ENCODE measurements at places on chromosomes 2 and 18. TPM values are rescaled to one million over a fixed set of nuclear protein-coding genes. Genes with fewer than 3 reads are reported as not detected.

- DNase-seq = no peak
Observed at GRCh38 chr2:95569170-95569569, 22.6 kb upstream of the TRIM43 start.

- DNase-seq = no peak
Observed at GRCh38 chr2:102258386-102259074, 52.8 kb upstream of the IL1RL1 start.

GRCh38 chr2:180790891-180791290 is 189.5 kb upstream of the UBE2E3 start:
- no peak for DNase-seq

DNA sequence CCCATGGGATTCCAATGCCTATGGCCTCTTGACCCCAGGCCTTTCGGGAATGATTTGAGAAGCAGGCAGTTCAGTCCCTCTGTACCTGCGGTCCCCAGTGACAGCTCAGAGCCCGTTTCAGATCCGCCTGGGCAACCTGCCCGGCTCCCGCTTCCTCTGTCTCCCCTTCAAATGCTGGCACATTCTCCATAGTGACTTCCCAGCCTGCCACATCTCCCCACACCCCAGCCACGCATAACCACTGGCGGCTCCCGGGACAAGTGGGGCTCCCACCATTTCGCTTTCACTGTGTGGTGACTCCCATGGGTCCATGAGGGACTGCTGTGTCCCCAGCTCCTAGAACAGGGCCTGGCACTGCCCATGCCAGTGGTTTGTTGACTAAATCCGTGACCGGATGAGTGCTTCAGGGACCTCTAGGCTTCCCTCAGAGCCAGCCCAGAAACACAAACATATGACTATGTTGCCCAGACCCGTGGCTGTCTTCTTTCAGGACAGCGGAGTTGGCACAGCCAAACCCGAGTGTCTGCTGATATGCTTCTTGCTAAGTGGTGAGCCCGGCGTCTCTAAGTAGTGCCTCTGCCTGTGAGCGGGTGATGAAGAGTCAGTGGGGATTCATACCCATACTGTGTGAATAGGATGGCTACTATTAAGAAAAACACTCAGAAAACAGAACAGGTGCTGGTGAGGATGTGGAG is 91.2 kb downstream of the GLI2 start:
- no peak for DNase-seq

GRCh38 chr2:162253435-162253834 is 10.2 kb upstream of the FAP start:
- DNase-seq = no peak

GRCh38 chr2:239354132-239354790 is 46.6 kb downstream of the HDAC4 start:
- no peak for DNase-seq

GRCh38 chr18:48153613-48154481 is 223.4 kb upstream of the SMAD2 start:
- no peak for DNase-seq

- DNase-seq = no peak
Observed at GRCh38 chr2:185667452-185667851, 71.2 kb upstream of the FSIP2 start.

DNA sequence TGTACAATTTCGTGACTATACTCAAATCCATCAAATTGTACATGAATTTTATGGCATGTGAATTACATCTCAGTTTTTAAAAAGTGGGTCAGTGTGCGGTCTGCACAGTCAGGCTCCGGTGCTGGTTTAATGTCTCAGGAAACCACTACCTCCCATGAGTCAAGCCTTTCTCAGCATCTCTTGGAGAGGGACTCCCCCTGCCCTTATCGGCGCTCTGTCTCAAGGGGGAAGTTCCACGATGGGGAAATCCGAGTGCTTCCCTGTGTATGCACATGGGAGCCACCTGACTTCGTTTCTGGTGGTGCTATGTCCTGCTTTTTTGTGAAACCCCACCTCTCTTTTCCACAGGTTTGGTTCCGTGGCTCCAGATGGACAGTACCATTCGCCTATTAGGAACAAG is 72.5 kb downstream of the ACOXL start:
- peak; percentile 62 for DNase-seq

SOWAHC gene
- 1.3 TPM for total RNA-seq

NPHP1 gene
- 0.16 TPM for total RNA-seq

DNA sequence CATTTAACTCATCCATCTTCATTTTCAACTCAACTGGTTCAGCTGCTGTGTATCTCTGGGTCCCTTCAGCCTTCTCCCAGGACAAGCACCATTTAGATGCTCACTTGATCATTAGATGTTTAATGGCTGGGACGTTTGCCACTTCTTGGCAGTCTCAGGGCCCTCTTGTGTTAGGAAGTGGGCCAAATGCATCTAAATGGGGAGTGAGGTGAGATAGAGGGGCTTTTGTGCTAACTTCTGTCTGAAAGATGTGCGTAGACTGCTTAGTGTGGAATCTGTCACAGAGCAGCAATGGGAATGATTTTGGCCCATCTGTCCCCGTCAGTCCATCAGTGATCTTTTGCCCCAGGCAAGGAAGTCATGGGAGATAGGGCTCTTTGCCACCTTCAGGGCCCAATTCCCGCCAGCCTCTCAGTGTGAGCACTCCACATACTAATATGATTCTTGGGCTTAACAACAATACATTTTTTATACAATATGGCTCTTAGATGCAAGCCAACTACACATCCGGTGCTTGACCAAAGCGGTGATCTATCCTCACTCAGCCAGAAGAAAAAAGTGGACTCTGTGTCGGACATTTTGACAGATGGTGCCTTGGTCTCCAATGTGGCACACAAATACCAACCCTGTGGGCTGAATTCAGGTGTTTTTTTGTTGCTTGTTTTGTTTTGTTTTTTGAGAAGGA is 95.7 kb upstream of the EPC2 start:
- DNase-seq = no peak

- DNase-seq = no peak
Observed at GRCh38 chr18:79941473-79942119, 9.9 kb downstream of the SLC66A2 start.

SLC30A3 gene
- 0.13 TPM for total RNA-seq

DNA sequence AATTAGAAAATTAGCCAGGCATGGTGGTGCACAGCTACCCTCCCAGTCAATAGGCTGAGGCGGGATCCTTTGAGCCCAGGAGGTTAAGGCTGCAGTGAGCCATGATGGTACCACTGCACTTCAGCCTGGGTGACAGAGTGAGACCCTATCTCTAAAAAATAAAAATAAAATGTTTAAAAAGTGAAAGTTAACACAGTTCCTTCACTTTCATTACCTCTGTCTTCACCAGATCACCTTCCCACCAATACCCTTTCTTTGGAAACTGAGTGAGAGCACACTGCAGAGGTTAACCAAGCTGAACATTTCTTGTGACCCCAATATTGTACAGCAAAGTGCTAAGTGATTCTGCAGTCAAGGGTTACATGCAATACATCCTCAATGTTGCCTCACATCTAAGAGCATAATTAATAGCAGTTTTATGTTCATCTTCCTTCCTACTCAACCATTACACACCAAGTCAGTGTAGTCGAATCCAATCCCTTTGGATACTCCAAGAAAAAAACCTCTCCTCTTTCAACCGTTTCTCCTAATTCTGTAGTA is 1.7 kb downstream of the L3MBTL4 start:
- DNase-seq = no peak

DNA sequence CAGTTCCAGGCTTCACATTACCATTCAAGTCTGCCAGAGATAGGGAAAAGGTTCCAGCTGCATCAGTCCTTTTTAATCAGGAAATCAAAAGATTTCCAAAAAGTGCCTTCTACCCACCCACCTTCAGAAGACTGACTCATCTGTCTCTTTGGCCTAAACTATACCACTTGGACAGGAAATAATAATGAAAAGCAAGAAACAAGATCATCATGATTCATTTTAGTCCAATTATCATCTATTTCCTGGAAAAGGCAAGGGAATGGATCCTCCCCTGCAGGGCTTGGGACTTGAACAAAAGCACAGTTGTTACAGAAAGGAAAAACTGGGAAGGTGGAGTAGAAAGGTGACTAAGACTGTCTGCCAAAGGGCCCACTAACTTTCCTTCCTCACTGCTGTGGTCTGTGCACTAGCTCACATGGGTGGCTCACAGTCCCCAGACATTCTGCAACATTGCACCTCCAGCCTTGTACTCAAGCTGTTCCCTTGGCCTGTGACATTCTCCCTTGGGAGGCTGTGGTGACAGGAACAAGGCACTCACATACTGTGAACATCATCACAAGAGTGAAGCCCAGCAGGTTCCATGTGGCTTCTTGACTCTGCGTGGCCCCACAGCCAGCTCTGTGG is 75.3 kb downstream of the VSNL1 start:
- no peak for DNase-seq

- DNase-seq = no peak
Observed at GRCh38 chr18:31302991-31303390, 15.0 kb upstream of the DSG1 start.

GRCh38 chr2:120904379-120904778 is 168.7 kb downstream of the GLI2 start:
- no peak for DNase-seq

GRCh38 chr2:240462073-240462706 is 26.7 kb downstream of the GPC1 start:
- DNase-seq = no peak

AAK1 gene
- total RNA-seq = 243 TPM

EVX2 gene
- not detected for total RNA-seq

GRCh38 chr2:236659758-236660150 is 90.1 kb downstream of the ACKR3 start:
- DNase-seq = no peak

GRCh38 chr2:128499367-128500137 is 180.9 kb upstream of the HS6ST1 start:
- DNase-seq = no peak

MTCL1 gene
- 0.22 TPM for total RNA-seq

DNA sequence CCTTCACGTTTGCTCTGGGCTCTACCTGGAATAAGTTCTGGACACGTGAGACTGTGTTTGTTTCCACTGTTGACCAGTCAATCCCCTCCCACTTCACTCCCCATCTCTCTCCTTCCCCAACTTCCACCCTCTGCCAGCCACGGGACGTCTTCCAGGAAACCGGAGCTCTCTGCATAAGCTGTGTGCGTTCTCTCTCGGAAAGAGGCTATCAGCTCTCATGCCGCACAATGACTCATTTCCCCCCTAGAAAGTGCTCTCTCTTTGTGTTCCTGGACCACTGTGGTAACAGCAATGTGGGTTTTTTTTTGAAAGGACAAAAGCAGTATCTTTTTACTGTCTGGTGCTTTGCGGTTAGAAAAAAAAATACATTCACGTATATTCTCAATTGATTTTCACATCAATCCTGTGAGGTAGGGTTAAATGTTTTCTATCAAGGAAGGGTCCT is 10.2 kb downstream of the PROKR1 start:
- DNase-seq = no peak

RIT2 gene
- not detected for total RNA-seq

- DNase-seq = no peak
Observed at GRCh38 chr2:38277245-38278116, 99.6 kb downstream of the ATL2 start.

GRCh38 chr2:23436346-23437098 is 51.5 kb downstream of the KLHL29 start:
- no peak for DNase-seq

- no peak for DNase-seq
Observed at GRCh38 chr18:54860941-54861340, 32.7 kb downstream of the RAB27B start.

- no peak for DNase-seq
Observed at GRCh38 chr2:56410140-56410539, 226.3 kb downstream of the CCDC85A start.

DNA sequence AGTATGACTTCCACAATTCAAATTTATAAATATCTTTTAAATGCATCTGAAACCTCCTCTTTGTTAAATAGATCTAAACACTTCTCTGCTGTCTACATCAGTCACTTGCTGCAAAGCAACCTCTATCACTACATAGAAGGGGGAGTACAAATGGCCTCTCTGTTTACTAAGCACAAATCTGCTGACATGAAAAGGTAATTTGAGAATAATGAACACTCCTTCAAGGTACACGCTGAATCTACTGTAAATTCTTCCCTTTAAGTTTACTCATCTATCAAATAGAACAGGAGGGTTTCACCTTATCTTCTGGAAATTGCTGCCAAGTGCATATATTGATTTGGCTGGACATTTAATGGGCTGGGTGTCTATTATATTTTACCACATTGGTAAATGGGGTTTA is 879.6 kb downstream of the SUCLG1 start:
- no peak for DNase-seq

PDE11A gene
- not detected for total RNA-seq

GRCh38 chr2:159695795-159696448 is 16.4 kb upstream of the MARCHF7 start:
- no peak for DNase-seq

DNA sequence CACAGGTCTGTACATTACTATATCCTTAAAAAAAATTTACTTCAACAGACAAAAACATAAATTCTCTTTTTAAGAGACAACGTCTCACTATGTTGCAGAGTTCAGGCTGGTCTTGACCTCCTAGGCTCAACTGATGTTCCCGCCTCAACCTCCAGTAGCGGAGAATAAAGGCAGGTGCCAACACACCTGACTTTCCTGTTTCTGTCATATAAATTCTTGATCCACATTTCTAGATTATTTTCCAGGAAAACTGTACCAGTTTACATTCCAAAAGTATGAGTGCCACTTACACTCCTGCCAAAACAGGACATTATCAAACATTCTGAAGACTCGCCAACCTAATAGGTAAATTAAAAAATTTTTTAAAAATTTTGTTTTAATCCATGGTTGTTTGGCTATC is 48.6 kb downstream of the PUM2 start:
- DNase-seq = no peak

GRCh38 chr18:78642296-78642951 is 337.2 kb upstream of the SALL3 start:
- DNase-seq = no peak

ZNF521 gene
- 1.1 TPM for total RNA-seq

DNA sequence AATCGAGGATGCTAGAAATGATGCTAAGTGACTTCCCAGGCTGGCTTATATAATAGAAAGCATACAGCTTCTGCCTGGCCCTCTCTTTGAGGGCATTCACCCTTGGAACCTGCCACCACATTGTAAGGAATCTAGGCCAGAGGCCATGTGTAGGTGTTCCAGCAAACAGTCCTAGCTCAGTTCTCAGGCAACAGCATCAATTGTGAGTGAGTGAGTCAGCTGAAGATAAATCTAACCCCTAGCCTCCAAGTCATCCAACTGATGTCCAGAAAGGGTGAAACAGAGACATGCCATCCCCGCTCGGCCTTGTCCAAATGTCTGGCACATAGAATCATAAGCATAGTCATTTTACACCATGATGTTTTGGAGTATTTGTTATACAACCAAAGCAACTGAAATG is 324.3 kb upstream of the KLHL14 start:
- DNase-seq = no peak

HOXD3 gene
- not detected for total RNA-seq

DNA sequence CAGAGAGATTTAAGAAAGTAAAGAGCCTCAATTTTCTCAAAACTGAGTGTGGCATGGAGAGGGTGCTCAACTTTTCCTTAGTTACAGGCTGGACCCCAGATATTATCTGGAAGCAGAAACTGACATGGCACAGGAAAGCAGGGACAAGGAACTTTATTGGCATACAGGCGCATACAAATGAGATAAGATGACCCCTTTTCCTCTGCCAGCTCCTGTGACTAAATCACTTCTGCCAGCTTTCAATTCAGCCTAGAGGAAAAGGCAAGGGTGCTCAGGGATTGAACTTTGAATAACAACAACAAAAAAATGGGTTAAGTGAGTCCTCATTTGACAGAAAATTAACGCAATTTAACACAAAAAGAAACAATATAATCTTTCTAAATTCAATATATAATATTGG is 262.9 kb downstream of the CD226 start:
- DNase-seq = no peak

GRCh38 chr18:50842846-50843245 is 23.0 kb upstream of the MRO start:
- DNase-seq = no peak

Measured in T-helper 17 cell (primary cell).